ENCODE measurements at places on chromosomes 7 and 10. TPM values are rescaled to one million over a fixed set of nuclear protein-coding genes. Genes with fewer than 3 reads are reported as not detected.

The TBX20 gene
- 0.14 TPM for total RNA-seq

The MTPN gene
- total RNA-seq = 143 TPM

The NRP1 gene
- 4.0 TPM for total RNA-seq

The MYO3A gene
- total RNA-seq = not detected

The PCLO gene
- not detected for total RNA-seq

The NPFFR1 gene
- total RNA-seq = not detected

The TRIM74 gene
- total RNA-seq = not detected

The LRRC18 gene
- not detected for total RNA-seq

The OR2AE1 gene
- not detected for total RNA-seq

All from activated T-cell treated with anti-CD3 and anti-CD28 coated beads, Interleukin-2, amount 50 U/mL, for 4 hours (primary cell).